Natural killer cell (primary cell): ENCODE measurements at places on chromosomes 7 and 10. TPM values are rescaled to one million over a fixed set of nuclear protein-coding genes. Genes with fewer than 3 reads are reported as not detected.
A peak's percentile ranks its signal among the peaks of the same experiment; 100 is the strongest.

NEUROG3 gene
- not detected for total RNA-seq

CDC123 gene
- total RNA-seq: 47.6 TPM

SCART1 gene
- total RNA-seq: 13.8 TPM

CDC14C gene
- total RNA-seq: not detected

KIAA1217 gene
- total RNA-seq: not detected

DNA sequence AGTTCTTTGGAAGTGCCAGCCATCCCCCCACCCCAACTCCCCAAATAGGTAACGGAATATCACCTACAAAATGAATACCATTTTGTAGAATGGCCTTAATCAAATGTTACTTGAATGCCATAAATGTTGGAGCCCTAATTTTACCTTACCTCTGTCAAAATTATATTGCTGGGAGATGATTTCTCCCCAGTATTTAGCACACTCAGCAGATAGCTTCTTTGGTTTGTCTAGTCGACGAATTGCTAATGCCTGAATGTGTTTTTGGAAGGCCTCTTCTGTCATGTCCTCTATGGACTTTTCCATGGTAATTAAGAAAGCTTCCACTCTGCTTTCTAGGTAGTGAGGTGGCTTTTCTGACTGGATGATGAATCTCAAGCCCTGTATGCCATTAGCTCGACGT is 110.3 kb downstream of the IDE start:
- no peak overlapping the region for H3K27ac ChIP-seq
- no peaks in the 10 kb centered on the region for H3K4me1 ChIP-seq
- H3K4me3 ChIP-seq: no peak overlapping the region
- H3K27me3 ChIP-seq: no peaks in the 10 kb centered on the region

- no peaks in the 10 kb centered on the region for H3K4me1 ChIP-seq
- H3K27me3 ChIP-seq: no peaks in the 10 kb centered on the region
- no peaks in the 10 kb centered on the region for H3K36me3 ChIP-seq
- no peak overlapping the region for H3K4me3 ChIP-seq
Observed at GRCh38 chr10:51291961-51292360, 217.7 kb downstream of the PRKG1 start.

GRCh38 chr10:1043532-1043995 is 5.4 kb downstream of the IDI1 start:
- H3K4me3 ChIP-seq: peak overlapping the region; percentile 17
- peaks cover 36% of the 10 kb centered on the region for H3K36me3 ChIP-seq
- DNase-seq: peak; percentile 61
- H3K27me3 ChIP-seq: no peaks in the 10 kb centered on the region

DNA sequence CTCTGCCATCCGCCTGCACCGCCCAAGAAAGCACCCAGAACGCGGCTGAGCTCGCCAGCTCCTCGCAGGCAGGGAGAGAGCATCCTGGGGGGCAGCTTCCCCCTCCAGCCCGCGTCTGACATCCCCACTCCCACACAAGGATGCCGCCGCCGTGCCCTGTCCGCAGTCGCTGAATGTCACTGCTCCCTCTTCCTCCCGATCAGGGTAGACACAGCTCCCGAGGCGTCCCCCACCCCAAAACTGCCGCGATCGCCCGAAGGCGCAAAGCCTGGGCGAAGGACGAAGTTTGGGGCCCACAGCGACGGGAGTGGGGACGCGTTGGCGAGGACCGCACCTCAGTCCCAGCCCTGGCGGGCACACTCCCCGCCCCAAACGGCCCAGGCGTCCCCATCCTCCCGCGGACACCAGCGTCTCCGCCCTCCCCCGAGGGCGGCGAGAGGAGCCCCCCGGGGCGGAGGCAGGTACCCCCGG is 1.5 kb upstream of the KAT6B start:
- peak overlapping the region; percentile 73 for H3K27ac ChIP-seq
- H3K27me3 ChIP-seq: no peaks in the 10 kb centered on the region
- H3K4me3 ChIP-seq: peak overlapping the region; percentile 81
- peak; percentile 48 for DNase-seq

- DNase-seq: no peak
- no peak overlapping the region for H3K27ac ChIP-seq
- no peak overlapping the region for H3K4me3 ChIP-seq
- no peaks in the 10 kb centered on the region for H3K27me3 ChIP-seq
Observed at GRCh38 chr7:112213735-112214134, 7.2 kb downstream of the ZNF277 start.

DNA sequence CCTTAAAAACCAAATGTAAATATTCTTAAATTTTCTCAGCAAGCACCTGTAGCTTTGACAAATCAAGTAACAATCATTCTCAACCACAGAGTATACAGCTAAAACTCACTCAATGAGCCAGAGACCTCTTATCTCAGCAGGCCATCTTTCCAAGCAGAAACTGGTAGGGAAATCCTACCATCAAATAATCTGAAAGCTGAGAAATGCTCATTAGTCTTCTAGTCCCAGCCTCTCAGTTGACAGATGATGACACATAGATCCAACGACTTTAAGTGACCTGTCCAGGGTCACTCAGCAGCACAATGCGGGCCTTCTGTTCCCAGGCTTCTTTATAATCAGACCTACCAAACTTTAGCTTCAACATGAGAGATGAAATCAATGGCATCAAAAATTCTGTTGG is 184.6 kb downstream of the SGMS1 start:
- no peaks in the 10 kb centered on the region for H3K36me3 ChIP-seq
- no peak for DNase-seq
- no peaks in the 10 kb centered on the region for H3K27me3 ChIP-seq
- H3K4me3 ChIP-seq: no peak overlapping the region
